ENCODE measurements at places on chromosomes 1 and 21.
A peak's percentile ranks its signal among the peaks of the same experiment; 100 is the strongest.

DNA sequence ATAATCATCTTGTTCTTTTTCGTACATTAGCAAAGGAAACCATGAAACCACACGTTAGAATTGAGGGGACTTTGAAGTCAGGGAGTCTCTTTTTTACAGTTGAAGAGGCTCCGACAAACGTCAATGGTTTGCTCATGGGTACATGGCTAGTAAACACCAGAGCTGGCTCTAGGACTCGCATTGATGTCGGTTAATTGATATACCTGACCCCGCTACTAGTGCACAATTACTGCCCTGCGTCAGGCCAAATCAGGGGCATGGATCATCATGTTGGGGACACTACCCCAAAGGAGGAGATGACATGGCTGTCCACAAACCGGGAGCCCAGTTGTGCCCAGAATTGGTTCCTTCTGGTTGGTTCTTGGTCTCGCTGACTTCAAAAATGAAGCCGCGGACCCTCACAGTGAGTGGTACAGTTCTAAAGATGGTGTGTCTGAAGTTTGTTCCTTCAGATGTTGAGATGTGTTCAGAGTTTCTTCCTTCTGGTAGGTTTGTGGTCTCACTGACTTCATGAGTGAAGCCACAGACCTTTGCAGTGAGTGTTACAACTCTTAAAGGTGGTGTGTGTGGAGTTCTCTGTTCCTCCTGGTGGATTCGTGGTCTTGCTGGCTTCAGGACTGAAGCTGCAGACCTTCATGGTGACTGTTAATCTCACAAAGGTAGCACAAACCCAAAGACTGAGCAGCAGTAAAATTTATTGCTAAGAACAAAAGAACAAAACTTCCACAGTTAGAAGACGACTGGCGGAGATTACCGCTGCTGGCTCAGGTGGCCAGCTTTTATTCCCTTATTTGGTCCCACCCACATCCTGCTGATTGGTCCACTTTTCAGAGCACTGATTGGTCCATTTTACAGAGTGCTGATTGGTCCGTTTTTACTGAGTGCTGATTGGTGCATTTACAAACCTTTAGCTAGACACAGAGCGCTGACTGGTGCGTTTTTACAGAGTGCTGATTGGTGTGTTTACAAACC lies 126.9 kb upstream of the ERRFI1 start:
- DNase-seq: peak; percentile 28

- DNase-seq: no peak
Measured at GRCh38 chr1:2258122-2258681, 30.1 kb downstream of the SKI start.

GRCh38 chr1:104019675-104020049 lies 270.0 kb downstream of the AMY1C start:
- DNase-seq: no peak

DNA sequence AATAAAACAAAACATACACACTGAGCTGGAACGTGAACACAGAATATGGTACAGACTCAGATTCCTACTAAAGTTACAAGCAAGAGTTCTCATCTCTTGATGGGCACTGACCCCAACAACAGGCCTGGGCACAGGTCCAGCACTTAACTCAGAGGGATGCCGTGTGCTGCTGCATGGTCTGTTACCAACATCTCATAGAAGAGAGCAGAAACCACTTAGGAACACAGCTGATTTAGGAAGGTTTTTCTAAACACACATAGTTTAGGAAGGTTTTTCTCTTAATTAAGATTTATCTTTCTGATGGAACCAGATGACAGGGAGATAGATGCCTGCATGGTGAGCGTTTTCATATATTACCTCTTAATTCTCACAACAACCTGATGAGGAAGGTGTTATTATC lies 1.5 kb downstream of the GCLM start:
- DNase-seq: no peak

- no peak for DNase-seq
Measured at GRCh38 chr1:162844153-162844552, 16.8 kb downstream of the CCDC190 start.

- no peak for DNase-seq
Measured at GRCh38 chr1:186502087-186502486, 41.2 kb upstream of the PDC start.

- no peak for DNase-seq
Measured at GRCh38 chr1:54324251-54325140, 81.7 kb downstream of the SSBP3 start.

All from T-helper 17 cell (primary cell).